ENCODE measurements at places on chromosomes 11 and 22. TPM values are rescaled to one million over a fixed set of nuclear protein-coding genes. Genes with fewer than 3 reads are reported as not detected.

The SUSD2 gene
- total RNA-seq, result 0.16 TPM

The PLAAT5 gene
- total RNA-seq, result not detected

The TRIM44 gene
- 21.7 TPM for total RNA-seq

The PDE2A gene
- total RNA-seq, result 1.5 TPM

The OR52N2 gene
- not detected for total RNA-seq

The GRIK4 gene
- total RNA-seq, result not detected

The RASL10A gene
- total RNA-seq, result not detected

The FAM111B gene
- 2.3 TPM for total RNA-seq

The OR11H1 gene
- not detected for total RNA-seq

The OR52H1 gene
- not detected for total RNA-seq

The SUN2 gene
- 72.1 TPM for total RNA-seq

The CCDC116 gene
- not detected for total RNA-seq

The CNTN5 gene
- total RNA-seq, result not detected

The KRTAP5-2 gene
- not detected for total RNA-seq

The TMEM191C gene
- 0.08 TPM for total RNA-seq

The TTC28 gene
- total RNA-seq, result 1.5 TPM

The CST6 gene
- total RNA-seq, result 0.34 TPM

The SSTR3 gene
- total RNA-seq, result not detected

The UQCC3 gene
- 22.6 TPM for total RNA-seq

The MPZL3 gene
- 12.1 TPM for total RNA-seq

The HYLS1 gene
- total RNA-seq, result 8.2 TPM

The EHBP1L1 gene
- total RNA-seq, result 55.5 TPM

The SHISA8 gene
- total RNA-seq, result not detected

The HORMAD2 gene
- total RNA-seq, result not detected

The PPME1 gene
- total RNA-seq, result 25.7 TPM

The PDGFD gene
- 0.15 TPM for total RNA-seq

The TOP3B gene
- 17.5 TPM for total RNA-seq

The DDTL gene
- total RNA-seq, result 2.9 TPM

The NPTXR gene
- not detected for total RNA-seq

The GPR83 gene
- total RNA-seq, result 0.16 TPM

The SCGB1A1 gene
- not detected for total RNA-seq

The P4HA3 gene
- total RNA-seq, result 1.1 TPM

The NLRP14 gene
- total RNA-seq, result 0.04 TPM

The CALCB gene
- not detected for total RNA-seq

The FAM83F gene
- total RNA-seq, result 46.1 TPM

The IGSF9B gene
- total RNA-seq, result 0.15 TPM

The ANGPTL5 gene
- total RNA-seq, result not detected

The SLC1A2 gene
- total RNA-seq, result not detected

The SCGB2A2 gene
- not detected for total RNA-seq

The C11orf97 gene
- not detected for total RNA-seq

The PAMR1 gene
- total RNA-seq, result 12.7 TPM

The OR4S2 gene
- total RNA-seq, result not detected

The CFAP300 gene
- 5.9 TPM for total RNA-seq

The OR10G8 gene
- total RNA-seq, result not detected

The ELMOD1 gene
- not detected for total RNA-seq

The GRAP2 gene
- not detected for total RNA-seq

The MUC2 gene
- not detected for total RNA-seq

The USP2 gene
- 0.84 TPM for total RNA-seq

The MS4A7 gene
- not detected for total RNA-seq

The OR5B21 gene
- not detected for total RNA-seq

The APOBEC3A gene
- not detected for total RNA-seq

The HTR3A gene
- not detected for total RNA-seq

The SSH3 gene
- total RNA-seq, result 64.1 TPM

The DGCR6L gene
- 56.6 TPM for total RNA-seq

The BARX2 gene
- 3.4 TPM for total RNA-seq

The GVQW3 gene
- total RNA-seq, result 0.38 TPM

The GTSE1 gene
- 3.3 TPM for total RNA-seq

The RFPL3 gene
- total RNA-seq, result not detected

The RIN1 gene
- 71.5 TPM for total RNA-seq
